ENCODE measurements at places on chromosomes 7 and 10. TPM values are rescaled to one million over a fixed set of nuclear protein-coding genes. Genes with fewer than 3 reads are reported as not detected.

DNA sequence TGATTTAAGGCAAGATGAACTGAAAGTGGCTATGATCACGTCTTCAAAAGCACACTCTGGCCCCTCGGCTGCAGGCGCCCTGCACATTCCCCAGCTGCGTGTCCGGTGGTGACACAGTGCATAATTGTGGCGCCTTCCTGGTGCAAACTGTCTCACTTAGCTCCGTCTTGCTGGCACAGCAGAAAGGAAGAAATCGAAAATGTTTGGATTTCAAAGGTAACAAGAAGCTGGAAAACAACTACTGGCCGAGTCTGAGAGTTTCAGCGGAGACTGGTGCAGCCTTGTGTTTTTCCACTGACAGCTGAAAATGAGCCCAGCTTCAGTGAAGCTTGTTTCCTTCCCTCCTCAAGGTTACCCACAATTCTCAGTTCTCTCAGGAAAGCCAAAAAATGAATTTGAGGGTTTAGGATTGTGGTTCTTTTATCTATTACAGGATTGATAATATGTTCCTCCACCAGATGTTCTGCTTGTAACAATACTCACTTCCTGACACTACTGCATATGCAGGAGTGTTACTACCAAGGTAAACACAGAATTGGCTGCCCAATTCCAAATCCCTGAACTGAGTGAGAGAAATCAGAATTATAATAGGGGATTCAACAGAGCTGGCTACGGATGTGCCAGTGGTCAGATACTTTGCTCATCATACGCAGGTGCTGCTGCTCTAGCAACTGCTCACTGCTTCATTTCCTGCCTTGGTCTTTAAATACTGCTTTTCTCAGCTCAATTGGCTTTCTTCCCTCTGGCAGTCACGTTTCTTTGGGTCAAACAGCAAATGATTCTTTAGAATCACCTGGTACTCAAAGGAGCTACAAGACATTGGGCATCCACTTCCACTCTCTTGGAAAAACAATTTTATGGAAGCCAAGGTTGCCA is 63.7 kb downstream of the TRUB1 start:
- DNase-seq: no peak

GRCh38 chr10:5927306-5927705 is 37.3 kb downstream of the FBH1 start:
- no peak for DNase-seq

GRCh38 chr10:126124668-126125349 is 228.4 kb downstream of the FANK1 start:
- no peak for DNase-seq

The SLC26A3 gene
- total RNA-seq: not detected

- DNase-seq: no peak
Observed at GRCh38 chr10:129122846-129123245, 344.2 kb upstream of the MGMT start.

DNA sequence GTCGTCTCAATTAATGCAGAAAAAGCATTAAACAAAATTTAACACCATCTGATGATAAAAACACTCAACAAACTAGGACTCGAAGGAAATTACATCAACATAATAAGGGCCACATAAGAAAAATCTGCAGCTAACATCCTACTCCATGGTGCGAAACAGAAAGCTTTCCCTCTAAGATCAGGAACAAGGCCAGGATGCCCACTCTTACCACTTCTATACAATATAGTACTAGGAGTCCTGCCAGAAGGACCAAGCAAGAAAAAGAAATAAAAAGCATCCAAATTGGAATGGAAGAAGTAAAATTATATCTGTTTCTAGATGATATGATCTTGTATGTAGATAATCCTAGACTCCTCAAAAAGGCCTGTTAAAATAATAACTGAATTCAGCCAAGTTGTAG is 143.8 kb upstream of the GPR22 start:
- no peak for DNase-seq

DNA sequence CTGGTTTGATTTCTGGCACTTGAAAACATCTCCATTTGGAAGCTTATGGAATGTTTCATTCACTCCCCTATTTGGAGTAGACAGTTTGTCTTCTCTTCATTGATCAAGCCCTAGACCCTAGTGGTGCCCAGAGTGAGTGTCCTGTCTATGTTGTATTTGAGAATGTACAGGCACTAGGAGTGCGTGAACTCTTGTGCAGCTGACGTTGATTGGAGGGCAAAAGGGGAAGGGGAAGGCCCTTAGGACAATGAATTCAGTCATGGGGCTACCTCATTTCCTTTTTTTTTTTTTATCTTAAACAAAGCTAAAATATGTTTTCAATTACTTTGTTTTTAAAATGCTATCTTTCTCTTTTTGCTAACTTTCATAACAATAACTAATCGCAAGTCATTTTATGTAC is 66.5 kb downstream of the ADD3 start:
- no peak for DNase-seq

DNA sequence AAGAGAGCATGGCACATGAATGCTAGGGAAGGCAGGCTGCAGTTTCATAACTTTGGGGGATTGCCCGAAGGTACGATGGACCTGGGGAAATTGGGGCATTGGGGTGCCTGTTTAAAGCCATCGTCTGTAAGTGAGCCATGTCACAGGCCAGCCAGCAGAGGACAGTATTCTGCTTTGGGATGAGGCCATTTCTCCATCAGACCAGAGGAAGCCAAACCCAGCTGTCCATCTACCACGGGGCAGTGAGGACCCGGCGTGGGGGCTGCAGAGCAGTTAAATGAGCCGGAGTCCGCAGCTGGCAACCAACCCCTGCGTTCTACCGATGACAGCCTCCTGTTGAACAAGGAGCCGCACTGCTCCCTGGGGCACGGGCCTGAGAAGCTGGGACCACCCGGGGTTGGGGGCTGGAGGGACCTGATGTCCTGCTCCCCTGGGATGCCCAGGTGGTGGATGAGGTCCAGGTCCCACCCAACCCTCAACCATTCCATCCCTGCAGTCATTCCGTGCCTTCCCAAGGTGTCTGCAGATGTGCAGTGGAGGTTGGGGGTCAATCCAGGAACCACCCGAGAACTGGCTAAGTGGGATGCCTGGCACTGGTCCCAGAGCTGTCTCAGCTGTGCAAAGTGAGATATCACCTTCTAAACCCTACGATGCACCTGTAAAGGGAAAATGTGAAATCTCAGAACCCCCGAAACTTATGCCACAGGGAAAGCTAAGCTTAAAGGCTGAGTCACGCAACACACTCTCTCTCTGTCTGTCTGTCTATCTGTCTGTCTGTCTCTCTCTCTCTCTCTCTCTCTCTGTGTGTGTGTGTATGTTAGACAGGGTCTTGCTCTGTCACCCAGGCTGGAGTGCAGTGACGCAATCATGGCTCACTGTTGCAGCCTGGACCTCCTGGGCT is 12.1 kb upstream of the RHBDD2 start:
- peak; percentile 50 for DNase-seq

The PRKAR2B gene
- total RNA-seq: 14.3 TPM

The PILRB gene
- total RNA-seq: 9.5 TPM

DNA sequence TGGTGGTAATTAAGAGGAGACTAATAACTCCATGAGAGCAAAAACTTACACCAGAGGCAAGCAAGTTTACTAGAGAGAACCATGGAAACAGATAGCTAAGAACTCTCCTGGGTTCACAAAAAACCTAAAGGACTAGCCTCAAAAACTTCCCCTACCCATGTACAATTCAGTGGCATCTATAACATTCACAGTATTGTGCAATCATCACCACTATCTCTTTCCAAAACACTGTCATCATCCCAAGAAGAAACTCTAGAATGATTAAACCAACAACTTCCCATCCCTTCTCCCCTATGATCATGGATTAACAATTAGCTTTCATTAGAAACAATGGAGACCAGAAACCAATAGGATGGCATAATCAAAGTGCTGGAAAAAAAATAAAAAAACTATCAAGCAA is 1038.3 kb downstream of the LRMDA start:
- no peak for DNase-seq

All from heart left ventricle (tissue), 16 donors.